ENCODE measurements at places on chromosomes 16 and 17. TPM values are rescaled to one million over a fixed set of nuclear protein-coding genes. Genes with fewer than 3 reads are reported as not detected.

HSF5 gene
- 0.07 TPM for total RNA-seq

GRCh38 chr17:63983320-63983719 lies 10.6 kb upstream of the SCN4A start:
- DNase-seq, result no peak

- no peak for DNase-seq
Measured at GRCh38 chr17:80717720-80718083, 173.1 kb downstream of the RPTOR start.

GRCh38 chr17:66087073-66087472 lies 104.9 kb downstream of the CEP112 start:
- no peak for DNase-seq

DNA sequence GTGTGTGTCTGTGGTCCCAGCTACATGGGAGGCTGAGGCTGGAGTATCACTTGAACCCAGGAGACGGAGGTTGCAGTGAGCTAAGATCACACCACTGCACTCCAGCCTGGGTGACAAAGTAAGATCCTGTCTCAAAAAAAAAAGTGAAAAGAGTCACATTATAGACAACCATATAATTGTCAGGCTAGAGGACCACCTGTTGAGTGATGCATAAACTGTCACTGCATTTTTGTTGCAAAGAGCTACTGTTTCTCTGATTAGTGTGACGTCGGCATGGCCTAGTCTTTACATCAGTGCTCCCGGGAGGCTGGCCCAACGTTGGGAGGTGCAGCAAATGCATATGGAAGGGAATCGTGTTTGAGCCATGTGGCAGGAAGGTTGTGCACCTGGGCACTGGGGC lies 50.2 kb downstream of the CLEC16A start:
- no peak for DNase-seq

GRCh38 chr17:41417127-41417526 lies 7.3 kb downstream of the KRT37 start:
- no peak for DNase-seq

PLK1 gene
- 100 TPM for total RNA-seq

SERPINF2 gene
- not detected for total RNA-seq

ALOX12B gene
- total RNA-seq, result not detected

DNA sequence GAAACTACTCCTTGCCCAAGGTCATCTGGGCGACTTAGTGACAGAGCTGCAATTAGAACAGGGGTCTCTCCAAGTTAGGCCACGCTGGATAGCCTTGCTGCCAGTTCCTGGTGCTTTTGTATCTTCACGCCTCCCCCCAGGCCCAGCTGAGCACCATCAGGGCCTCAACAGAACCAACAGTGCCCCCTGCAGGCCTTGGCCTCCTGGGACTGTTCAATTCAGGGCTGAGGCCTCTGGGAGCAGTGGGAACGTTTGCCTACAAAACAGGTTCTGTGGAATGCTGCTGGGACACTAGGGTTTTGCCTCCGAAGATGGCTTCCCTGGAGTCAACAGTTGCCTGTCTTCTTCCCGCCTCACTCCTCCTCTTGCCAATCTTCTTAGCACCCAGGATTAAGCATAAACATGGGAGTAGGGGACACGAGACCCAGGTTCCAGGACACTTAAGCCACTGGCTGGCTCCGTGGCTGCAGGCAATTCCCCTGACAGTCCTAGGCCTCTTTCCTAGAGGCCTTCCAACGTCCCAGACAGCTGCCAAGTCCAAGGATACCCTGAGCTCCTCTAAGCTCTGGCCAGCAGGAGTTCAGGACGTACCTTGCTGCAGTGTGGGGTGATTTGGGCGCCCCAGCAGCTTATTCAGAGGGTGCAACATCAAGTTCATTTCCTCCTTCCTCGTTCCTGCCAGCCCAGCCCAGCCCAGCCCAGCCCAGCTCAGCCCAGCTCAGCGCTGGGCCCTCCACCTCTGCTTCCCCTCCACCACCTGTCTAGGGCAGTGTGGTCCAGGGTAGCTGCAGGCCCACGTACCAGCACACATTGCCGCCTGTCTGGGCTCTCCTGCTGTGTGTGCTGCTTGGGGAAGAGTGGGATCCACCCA lies 246.6 kb upstream of the RPL38 start:
- DNase-seq, result no peak

GRCh38 chr16:68848786-68849185 lies 5.5 kb downstream of the TANGO6 start:
- no peak for DNase-seq

DNA sequence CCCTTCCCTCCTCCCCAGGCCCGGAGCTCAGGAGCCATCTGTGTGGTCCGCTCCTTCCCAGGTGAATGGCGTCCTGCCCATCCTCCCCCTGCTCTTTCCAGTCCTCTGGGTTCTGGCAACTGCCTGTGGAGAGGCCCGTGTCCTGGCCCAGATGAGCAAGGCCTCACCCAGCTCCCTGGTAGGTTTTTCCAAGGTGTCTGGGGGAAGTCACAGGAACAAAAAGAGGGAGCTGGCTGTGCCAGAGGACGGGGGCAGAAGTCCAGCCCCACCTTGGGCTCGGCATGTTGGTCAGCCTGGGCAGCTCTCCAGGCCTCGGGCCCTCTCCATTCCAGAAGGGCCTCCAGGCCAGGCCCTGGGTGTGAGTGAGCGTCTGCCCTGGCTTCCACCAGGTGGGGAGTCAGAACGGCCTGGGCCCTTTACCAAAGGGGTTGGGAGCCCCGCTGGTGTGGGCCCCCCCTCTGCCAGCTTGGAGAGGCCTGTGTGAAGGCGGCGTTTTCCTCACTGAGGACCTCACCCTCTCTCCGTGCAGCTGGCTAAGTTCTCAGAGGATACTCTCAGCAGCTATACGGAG lies 25.1 kb downstream of the CASKIN2 start:
- DNase-seq, result no peak

- DNase-seq, result peak; percentile 14
Measured at GRCh38 chr16:53991754-53992378, 287.9 kb downstream of the FTO start.

GRCh38 chr16:75301804-75302203 lies 50.4 kb upstream of the BCAR1 start:
- DNase-seq, result no peak

TEX19 gene
- not detected for total RNA-seq

DNA sequence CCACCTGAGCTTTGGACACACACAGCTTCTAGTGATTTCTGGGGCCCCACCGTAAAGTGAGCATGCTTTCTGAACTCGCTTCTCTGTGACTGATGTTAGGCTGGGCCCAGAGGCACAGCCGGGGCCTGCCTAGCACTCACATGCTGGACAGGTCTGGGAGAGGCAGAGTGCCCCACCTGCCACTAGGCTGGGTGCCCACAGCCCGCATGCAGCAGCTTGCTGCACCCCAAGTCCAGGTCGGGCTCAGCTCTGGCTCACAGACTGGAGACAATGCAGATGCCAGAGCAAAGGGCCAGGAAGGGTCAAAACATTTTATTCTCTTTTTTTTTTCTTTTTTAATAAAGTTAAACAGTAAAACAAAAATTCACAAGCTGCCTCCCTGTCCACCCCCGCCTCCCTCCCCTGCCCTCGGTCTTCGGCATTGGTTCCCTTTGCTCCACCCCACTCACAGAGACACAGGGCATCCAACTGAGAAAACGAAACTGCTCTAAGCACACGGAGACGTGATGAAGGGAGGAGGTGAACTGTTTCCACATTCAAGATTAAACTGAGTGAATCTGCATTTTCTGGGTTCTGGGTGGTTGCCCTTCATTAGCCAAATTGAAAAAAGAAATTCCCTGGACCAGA lies 9.7 kb downstream of the CNP start:
- no peak for DNase-seq

GRCh38 chr16:75111514-75111940 lies 5.1 kb downstream of the LDHD start:
- no peak for DNase-seq

DNA sequence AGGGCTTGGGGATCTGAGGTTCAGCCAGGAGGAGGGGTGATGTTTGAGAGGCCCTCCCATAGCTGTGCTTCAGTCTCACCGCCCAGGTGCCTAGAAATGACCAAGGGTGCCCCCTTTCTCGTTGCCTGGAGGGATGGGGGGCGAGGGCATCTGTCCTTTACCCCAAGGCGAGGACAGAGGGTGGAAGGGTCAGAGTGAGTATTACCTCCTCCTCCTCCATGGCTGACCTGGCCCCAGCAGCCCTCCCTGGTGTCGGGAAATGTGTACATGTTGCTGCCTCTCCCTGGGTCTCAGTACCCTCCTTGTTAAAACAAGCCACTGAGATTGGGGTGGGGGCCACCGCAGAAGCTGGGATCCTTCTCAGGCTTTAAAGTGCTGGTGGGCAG lies 2.4 kb downstream of the NECAB2 start:
- DNase-seq, result no peak

CCDC78 gene
- 1.3 TPM for total RNA-seq

HOXB2 gene
- total RNA-seq, result 23.3 TPM

DNA sequence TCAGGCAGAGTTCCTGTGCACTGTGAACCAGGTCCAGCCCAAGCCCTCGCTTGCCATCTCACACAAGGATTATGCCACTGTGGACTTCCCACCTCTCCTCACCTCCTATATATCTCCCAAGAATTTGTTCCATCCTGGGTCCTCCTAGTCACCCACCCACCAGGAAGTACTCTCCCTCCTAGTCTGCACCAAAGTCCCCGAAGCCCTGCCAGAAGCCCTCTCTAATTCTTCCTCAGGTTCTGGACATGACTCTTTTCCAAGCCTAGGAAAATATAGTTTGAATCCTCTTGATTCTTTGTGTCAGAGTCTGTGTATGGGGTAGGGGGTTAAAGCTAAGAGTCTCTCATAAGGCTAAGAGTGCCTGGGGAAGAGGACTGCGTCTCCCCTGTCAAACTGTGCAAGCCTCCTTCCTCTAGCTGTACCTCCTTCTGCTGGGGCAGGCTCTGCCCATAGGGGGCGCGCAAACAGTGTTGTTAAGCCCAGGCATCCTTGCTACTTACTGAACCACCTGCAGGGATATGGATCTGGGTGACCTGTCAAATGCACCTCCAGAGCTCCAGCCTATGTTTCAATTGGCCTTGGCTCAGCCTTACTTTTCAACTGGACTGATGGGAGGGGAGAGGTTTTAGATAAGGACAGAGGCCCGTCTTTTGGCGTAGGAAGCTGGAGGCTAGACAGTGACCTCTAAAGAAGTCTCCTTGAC lies 16.6 kb upstream of the DLX4 start:
- peak; percentile 69 for DNase-seq

- peak; percentile 71 for DNase-seq
Measured at GRCh38 chr16:2223942-2224486, 623 bp downstream of the E4F1 start.

KRT32 gene
- total RNA-seq, result not detected

DNA sequence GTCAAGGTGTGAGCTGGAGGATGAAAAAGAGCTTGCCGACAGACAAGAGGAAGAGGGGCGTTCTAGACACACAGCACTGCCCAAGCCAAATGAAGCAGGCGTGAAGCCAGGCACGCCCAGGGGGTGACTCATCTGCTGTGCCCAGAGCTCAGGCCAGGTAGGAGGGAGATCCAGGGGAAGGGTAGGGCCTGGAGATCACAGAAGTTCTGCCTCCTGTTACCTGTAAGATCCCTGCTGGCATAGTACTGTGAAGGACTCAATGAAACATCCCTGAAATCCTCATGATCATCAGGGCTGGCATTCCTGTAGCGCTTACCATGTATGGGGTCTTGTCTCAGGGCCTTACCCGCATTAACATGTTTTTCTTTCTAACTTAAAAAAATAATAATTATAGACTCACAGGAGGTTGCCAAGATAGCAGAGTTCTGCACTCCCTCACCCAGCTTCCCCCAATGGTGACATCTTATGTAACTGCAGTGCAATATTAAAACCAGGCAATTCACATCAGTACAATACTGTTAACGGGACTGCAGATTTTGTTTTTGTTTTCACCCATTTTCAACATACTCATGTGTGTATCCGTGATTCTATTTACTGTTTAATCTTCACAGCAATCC lies 158.6 kb downstream of the XYLT1 start:
- DNase-seq, result no peak

WFDC1 gene
- total RNA-seq, result not detected

DNA sequence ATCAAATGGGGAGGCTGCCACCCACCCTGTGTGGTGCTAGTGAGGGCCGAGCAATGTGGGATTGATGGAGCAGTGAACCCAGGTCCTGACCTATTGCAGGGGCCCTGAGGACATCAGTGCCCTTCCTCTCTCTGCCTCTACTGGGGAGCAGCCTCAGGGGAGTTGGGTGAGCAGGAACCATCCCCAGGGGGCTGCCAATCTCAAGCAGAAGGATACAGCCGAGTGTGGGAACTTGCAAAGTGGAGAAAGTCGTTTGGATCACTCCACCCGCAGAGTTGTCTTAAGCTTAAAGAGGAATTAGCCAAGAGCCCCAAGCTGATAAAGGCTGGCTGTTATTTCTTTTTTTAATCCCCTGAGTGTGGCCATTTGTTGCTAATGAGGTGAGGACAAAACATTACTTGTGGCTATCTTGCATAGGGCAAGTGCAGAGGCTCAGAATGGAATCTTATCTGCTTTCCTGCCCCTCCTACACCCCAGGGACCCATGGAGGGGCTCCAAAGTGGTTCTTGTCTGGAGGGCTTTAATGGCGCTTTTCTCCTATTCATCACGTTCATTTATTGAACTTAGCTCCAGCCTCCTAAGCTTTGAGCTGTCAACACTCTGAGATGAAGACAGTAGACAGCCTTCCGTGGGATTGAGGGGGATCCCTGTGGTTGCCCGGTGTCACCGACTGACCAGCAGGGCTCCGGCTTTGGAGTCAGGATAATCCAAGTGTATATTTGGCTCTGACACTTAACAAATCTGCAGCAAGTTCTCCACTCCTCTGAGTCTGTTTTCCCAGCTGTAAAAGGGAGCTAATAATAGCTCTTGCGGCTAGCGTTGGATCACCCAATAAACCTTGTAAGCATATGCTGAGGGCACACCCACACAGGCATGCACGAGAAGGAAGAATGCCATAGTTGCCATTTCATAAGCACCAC lies 45.1 kb downstream of the MYH11 start:
- DNase-seq, result no peak

- no peak for DNase-seq
Measured at GRCh38 chr17:63916566-63917185, 2.0 kb downstream of the GH1 start.

DNA sequence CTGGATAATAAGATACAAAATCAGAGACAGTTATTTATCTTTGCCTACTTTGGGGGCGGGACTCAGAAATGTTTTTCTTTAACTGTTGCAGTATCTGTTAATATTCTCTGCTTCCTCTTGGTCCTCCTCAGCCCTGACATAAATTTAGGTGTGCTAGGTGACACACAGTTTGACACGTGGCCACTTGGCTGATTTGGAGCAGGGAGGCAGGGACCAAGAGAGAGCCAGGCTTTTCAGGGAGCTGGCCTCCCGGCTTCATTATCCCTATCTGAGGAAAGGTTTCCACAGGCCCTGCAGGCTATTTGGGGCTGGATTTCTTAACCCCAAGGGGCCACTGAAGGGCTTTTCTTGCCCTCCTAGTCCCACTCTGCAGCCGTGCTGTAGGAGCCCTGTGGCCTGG lies 20.1 kb upstream of the NAT9 start:
- DNase-seq, result no peak

RTN4RL1 gene
- not detected for total RNA-seq

DNA sequence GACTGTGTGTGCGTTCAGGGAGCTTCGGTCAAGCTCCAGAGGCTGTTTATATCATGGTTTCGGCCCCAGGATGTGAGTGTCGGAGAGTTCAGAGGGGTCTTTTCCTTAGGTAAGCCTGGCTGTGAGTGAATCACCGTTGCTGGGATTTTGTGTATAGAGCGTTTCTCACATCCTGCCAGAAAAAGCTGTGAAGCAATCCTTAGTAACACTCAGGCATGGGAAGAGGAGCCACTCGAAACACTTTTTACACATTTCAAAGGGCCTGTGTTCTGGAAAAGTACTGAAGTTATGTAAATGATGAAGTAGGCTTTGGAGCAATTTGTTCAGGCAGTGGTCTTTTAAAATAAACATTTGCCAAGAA lies 662 bp downstream of the PGS1 start:
- DNase-seq, result peak; percentile 95

- DNase-seq, result no peak
Measured at GRCh38 chr16:11064851-11065250, 120.5 kb downstream of the CLEC16A start.

GRCh38 chr17:77546772-77547241 lies 406.0 kb downstream of the SEC14L1 start:
- DNase-seq, result no peak

Data from endothelial cell of umbilical vein (primary cell).